Neural progenitor cell (in vitro differentiated cells): ENCODE measurements at places on chromosomes 16 and 17. TPM values are rescaled to one million over a fixed set of nuclear protein-coding genes. Genes with fewer than 3 reads are reported as not detected.

ASGR1 gene
- total RNA-seq = 3.1 and 4.4 TPM in 2 replicates

GCGR gene
- total RNA-seq = not detected in 2 replicates

- DNase-seq = no peak
Measured at GRCh38 chr17:76673729-76674128, 30.2 kb upstream of the ST6GALNAC1 start.

- no peak for DNase-seq
Measured at GRCh38 chr17:52388941-52389340, 230.4 kb upstream of the CA10 start.

DNA sequence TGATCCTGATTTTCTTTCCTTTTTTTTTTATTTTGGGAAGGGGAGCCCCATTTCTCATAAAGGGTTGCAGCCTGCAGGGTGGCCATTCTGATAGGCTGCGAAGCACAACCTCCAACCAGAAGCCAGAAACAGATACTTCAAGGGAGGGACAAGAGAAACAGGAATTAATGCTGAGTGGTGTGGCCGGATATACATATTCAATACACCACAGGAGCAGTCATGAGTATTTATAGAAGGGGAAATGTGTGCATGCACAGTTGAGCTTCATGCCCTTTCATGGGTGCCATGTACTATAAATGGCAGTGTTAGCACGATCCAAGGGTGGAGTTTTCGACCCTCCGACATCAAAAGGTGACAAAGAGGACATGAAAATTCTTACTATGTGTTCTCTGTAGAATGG, 320.8 kb downstream of the CBLN1 start:
- DNase-seq = no peak
